ENCODE measurements at places on chromosomes 6 and 20.

GRCh38 chr6:147973806-147974205 is 368.8 kb upstream of the SASH1 start:
- no peak for DNase-seq

GRCh38 chr20:40891351-40891750 is 137.3 kb upstream of the TOP1 start:
- no peak for DNase-seq

DNA sequence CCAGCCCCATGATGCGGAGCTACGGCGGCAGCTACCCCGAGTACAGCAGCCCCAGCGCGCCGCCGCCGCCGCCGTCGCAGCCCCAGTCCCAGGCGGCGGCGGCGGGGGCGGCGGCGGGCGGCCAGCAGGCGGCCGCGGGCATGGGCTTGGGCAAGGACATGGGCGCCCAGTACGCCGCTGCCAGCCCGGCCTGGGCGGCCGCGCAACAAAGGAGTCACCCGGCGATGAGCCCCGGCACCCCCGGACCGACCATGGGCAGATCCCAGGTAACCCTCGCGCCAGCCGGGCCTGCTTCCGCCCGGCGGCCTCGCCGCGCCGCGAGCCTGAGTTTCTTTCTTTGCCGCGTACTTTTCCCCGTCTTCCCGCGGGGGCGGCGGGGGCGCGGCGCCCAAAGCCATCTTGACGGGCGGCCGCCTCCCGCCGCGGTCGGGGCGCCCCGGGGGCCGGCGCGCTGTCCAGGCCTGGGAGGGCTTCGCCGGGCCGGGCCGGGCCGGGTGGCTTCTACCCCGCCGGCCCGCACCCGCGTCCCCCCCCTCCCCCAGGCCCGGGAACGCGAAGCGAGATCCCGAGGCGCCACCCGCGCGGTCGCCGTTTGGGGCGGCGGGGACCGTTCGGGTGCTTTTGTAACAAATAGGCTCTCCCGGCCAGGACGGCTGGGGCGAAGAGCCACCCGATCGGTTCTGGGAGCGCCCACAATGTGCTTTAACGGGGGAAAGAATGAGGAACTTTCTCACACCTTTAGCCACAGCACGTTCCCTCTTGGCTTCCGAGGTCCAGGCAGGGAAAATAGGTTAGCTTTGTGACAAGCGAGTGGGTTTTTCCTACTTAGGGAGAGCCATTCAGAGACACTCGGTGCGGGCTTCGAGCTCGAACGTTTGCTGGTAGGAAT is 2.3 kb downstream of the ARID1B start:
- DNase-seq = peak; percentile 52

GRCh38 chr20:9427430-9428291 is 86.7 kb upstream of the LAMP5 start:
- no peak for DNase-seq

DNA sequence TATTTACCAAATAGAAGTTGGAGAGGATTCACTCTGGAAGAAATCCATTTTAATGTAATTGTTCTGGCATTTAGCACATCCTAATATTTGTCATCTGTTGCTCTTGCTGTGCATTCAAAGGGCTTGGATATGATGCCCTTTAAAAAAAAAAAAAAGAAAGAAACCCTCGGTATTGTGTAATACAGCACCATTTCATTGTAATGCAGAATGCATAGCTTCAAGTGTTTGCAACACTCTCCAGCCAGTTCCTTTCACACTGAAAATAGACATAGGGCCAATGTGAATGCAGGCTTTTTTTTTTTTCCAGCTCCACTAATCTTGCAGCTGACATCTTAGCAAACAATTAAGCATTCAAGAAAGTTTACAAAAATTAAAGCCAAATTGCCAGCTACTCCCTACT is 197.4 kb upstream of the POU3F2 start:
- no peak for DNase-seq

DNA sequence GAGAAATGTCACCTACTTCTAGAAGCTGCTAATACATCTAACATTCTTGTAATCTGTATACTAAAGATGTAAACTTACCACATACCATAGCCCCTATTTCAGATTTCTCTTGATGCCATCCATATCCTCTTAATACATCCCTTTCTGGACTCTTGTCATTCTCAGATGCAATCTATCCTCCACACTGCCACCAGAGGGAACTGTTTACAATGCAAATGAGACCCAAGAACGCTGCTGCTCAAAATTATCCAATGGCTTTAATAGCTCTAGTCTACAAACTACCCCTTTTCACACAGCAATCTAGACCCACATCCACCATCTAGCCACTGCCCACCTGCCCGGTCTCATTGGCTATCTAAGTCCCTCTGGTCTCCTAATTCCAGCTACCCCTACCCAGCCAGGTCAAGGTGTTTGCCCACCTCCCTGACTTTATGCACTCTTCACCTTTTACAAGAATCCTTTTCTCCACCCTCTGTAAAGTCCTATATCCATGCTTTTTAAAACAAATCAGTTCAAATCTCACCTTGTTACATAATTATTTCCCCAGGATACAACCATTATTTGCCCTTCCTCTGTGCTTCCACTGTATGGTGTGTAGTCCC is 14.8 kb downstream of the FAXC start:
- no peak for DNase-seq

- DNase-seq = no peak
Observed at GRCh38 chr6:145546265-145546664, 189.1 kb downstream of the EPM2A start.

GRCh38 chr6:28923318-28924102 is at the start of gene TRIM27:
Gene TRIM27, minus strand, starts transcription at chr6:28923985. Its CDS starts 353 bp downstream, at chr6:28923632.
- DNase-seq = peak; percentile 77

DNA sequence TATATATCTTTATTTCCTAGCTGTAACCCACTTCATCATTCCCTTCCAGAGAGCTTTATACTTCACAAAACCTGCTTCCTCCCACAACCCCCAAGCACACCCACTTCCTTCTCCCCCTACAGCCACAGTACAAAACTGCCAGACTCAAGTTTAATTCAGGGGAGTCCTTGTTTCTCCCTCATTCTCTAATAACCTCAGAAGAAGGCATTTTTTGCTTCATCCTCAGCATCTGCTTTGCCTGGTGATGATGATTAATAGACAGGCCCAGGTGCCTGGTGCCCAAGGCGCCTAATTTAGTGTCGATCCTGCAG is 414.3 kb downstream of the KIF16B start:
- DNase-seq = no peak

- DNase-seq = no peak
Observed at GRCh38 chr20:53195876-53196610, 223.9 kb downstream of the TSHZ2 start.

DNA sequence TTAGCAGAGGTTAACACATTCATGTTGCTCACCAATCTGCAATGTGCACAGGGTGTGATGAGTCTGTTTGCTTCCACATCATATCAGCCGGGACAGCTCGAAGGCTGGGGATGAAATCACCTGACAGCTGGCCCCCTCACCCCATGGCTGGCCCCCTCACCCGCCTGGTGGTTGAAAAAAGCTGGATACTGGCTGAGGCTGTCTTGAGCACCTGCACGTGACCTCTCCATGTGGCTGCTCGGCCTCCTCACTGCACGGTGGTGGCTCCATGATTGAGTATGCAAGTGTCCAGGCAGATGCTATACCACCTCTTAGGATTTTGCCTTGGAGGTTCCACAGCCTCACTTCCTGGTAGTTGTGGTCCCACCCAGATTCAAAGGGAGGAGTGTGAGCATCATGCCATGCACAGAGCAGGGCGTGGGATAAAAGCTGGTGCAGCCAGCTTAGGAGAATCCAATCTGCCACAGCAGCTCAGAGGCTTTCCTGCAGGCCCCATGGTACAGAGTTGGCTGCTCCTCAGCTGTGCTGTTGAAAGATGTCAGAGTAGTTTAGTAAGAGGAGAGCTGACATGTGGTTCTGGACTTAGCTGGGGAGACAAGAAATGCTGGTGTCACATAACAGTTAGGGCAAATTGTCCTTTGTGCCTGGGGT is 29.6 kb upstream of the SYNDIG1 start:
- no peak for DNase-seq

GRCh38 chr6:3226481-3227362 is 731 bp downstream of the TUBB2B start:
- no peak for DNase-seq

DNA sequence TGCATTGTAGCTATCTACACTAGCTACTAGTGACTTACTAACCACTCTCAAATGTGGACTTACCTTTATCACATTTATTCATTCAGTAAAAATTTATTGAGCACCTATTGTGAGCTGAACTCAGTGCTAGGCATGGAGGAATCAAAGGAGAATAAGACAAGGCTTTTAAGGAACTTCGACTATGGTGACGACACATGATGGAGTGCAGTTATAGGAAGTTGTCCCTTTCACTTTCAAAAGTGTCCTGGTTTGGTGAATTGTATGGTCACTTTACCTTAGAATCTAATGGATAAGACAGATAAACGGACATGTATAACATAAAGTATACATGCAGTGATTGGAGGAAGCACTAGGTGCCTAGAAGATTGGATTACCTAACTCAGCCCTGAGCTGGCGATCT is 4.3 kb downstream of the AKAP7 start:
- DNase-seq = no peak

- no peak for DNase-seq
Observed at GRCh38 chr20:20212675-20213096, 155.2 kb upstream of the INSM1 start.

- DNase-seq = no peak
Observed at GRCh38 chr6:2581611-2582010, 169.1 kb downstream of the MYLK4 start.

Data from stimulated activated CD8-positive, alpha-beta memory T cell treated with anti-CD3 and anti-CD28 coated beads, Interleukin-2, amount 100 ng/mL, for 48 hours (primary cell).